Esophagus mucosa (tissue), 1 donor: ENCODE measurements at places on chromosomes 5 and 9. TPM values are rescaled to one million over a fixed set of nuclear protein-coding genes. Genes with fewer than 3 reads are reported as not detected.

- no peak for ATAC-seq
These were observed 469.6 kb downstream of the GADD45G start for GRCh38 chr9:90074316-90074962.

- ATAC-seq, result no peak
These were observed 56.4 kb upstream of the DAPK1 start for GRCh38 chr9:87441251-87441650.

DNA sequence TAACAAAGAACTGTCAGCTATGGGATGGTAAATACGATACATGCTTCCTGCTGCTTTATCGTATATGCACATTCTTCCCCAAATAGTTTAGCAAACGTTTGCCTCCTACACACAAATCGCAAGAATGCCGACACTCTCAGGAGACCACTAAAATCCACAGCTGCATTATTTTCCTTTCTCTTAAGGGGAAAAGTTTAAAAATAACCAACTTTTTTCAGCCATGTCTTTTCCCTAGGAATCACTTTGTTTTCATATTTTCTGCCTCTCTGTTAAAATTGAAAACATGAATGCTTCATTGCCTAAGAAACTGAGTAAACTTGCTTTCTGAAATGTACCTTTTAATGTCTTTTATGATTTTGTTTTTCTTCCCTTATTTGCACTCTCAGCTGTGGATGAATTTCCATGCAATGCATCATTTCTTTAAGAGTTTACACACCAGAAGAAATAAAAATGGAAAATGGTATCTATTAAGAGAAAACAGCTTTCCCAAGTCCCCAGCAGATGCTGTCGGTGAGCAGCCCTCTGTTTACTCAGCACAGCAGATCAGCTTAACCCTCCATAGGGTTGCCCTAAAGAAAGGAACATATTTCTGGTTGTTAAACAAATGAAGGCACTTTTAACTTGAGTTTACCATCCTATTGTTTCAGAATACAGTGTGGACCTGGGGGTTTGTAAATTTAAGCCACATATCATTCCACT is 66.2 kb downstream of the IZUMO3 start:
- ATAC-seq, result no peak

DNA sequence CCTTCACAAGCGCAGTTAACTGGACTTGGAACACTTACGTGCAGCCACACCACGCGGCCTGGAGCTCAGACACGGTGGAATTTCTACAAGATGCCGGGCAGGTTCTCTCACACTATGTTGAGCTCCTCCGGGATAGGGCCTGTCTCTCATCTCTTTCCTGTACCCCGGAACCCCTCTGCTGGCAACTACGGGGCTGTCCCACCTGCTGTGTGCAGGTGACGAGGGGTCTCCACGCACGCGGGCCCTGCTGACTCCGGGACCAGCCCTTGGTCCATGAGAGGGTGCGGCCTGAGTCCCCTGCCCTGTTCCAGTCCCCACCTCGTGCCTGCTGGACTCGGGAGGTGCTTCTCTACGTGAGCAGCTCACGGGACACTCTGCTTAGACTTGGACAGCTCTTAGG is 40.1 kb downstream of the SLC6A3 start:
- no peak for ATAC-seq

The TRIO gene
- total RNA-seq, result 42.0 TPM

GRCh38 chr9:121692606-121693387 is 41.4 kb downstream of the DAB2IP start:
- peak; percentile 46 for ATAC-seq

DNA sequence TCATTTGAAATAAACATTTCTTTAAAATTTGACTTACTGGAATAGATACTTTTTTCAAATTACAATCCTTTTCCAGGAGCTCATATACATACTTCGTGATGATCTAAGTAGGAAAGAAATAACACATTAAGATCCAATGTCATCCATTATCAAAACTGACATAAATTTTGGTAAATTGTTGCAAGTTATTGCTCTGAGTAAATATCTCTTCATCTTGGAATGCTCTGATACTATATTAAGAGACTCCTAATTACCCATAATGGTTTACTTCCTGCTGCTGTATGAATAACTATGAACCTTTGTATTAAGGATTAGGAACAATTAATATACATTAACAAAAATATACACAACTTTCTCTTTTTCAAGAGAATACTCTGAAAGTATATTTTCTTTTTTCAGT is 223.0 kb upstream of the POU5F2 start:
- no peak for ATAC-seq

GRCh38 chr5:6819521-6819920 is 106.3 kb downstream of the TENT4A start:
- no peak for ATAC-seq

DNA sequence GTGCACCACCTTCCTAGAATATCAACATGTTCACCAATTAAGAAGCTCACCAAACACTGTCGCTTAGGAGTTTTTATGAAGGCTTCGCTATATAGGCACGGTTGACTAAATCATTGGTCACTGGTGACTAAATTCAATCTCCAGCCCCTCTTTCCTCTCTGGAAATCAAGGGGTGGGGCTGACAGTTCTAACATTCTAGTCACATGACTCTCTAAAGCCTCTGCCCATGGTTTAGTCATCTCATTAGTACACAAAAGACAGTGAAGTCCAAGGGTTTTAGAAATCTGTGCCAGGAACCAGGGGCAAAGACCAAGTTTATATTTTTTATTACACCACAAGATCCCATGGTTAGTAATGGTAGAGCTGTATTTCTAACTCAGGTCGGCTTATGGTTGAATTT is 243.2 kb downstream of the ELAVL2 start:
- ATAC-seq, result peak; percentile 67

DNA sequence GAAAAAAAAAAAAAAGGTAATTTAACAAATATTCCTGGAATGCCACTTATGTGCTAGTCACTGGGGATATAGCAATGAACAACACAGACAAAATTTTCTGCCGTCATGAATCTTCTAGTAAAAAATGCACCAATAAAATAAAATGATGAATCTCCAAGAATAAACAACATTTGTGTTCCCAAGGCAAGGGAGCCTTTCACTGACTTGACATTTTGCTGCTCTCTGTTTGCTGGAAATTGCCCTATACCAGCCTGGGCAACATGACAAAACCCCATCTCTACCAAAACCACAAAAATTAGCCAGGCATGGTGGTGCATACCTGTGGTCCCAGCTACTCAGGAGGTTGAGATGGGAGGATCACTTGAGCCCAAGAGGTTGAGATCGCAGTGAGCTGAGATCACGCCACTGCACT is 64.5 kb upstream of the ERBIN start:
- no peak for ATAC-seq

GRCh38 chr9:77961541-77961940 is 70.1 kb downstream of the GNAQ start:
- ATAC-seq, result no peak

DNA sequence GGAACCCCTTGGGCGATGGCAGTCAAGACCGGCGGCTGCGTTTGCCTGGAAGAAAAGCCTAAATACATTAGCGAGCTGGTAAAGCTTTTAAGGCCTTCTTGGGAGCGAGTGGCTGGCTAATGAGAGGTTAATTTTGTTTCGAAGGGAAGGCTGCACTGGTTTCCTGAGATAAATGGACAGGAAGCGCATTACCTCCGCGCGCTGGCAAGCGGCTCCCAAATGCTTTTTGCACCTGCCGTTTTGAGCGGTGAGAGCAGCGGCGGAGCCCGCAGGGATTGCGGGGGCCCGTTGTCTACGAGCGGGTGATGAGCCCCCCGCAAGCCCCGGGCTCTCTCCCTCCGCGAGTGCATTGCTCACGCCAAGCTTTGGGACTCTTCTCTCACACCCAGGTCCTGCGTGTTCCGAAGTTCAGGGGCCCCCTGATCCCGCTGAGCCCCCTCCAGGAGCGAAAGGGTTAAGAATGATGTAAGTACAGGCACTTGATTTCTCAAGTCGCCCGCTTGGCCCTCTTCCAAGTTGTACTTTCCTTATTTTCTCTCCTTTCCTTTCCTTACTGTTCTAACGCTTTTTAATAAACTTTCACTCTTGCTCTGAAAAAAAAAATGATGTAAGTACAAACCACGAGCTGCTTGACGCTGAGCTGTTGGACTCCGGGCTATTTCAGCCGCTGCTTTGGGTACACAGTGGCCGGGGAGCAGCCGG is 3.1 kb upstream of the RGMB start:
- ATAC-seq, result no peak

GRCh38 chr9:84381508-84381907 is 41.0 kb upstream of the SLC28A3 start:
- ATAC-seq, result no peak

- ATAC-seq, result no peak
These were observed 15.4 kb downstream of the CD74 start for GRCh38 chr5:150397146-150397781.

DNA sequence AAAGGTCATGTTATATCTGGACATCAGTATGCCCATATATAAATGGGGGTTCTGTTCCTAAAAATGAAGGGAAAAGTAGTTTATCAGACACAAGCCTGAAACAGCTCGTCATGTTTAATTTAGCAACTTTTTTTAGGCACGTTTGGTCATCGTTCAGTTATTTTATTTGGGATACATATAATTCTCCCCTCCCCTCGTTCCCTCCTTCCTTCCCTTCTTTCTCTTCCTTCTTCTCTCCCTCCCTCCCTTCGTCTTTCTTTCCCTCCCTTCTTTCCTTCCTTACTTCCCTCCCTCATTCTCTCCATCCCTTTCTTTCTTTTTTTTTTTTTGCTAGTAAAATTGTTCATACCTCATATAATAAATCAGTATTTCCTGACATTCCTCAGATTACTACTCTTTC is 3.4 kb downstream of the PPWD1 start:
- ATAC-seq, result no peak

- ATAC-seq, result no peak
These were observed 114.7 kb downstream of the ST8SIA4 start for GRCh38 chr5:100788417-100788816.

GRCh38 chr5:32779754-32780415 is 68.8 kb downstream of the NPR3 start:
- ATAC-seq, result no peak

The SV2C gene
- total RNA-seq, result 0.12 TPM
